Thyroid gland (tissue), 4 donors: ENCODE measurements at places on chromosomes 7 and 10. TPM values are rescaled to one million over a fixed set of nuclear protein-coding genes. Genes with fewer than 3 reads are reported as not detected.

BAZ1B gene
- 52.8 TPM for total RNA-seq

GRCh38 chr7:55261386-55261770 lies 103.8 kb upstream of the LANCL2 start:
- H3K4me3 ChIP-seq = no peak overlapping the region
- no peaks in the 10 kb centered on the region for H3K4me1 ChIP-seq
- H3K36me3 ChIP-seq = no peaks in the 10 kb centered on the region
- no peak overlapping the region for H3K27ac ChIP-seq
- DNase-seq = no peak

DNA sequence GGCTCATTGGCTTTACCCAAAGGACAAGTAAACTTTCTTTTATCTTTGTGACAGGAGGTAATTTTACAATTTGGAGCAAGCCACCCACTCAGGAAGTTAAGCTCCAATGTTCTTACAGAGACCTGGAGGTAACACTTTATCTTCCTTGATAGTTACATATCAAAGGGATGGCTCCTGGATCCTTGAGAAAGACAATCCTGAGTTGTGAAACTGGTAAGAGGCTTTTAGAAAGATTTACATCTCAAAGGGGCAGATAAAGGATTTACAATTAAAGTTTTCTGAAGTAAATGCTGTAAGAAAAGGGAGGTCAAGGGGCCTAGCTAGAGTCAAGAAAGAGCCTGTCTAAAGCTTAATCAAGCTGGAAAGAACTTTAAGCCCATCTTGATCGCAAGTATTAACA lies 124.4 kb upstream of the ZNF804B start:
- no peak for DNase-seq
- no peaks in the 10 kb centered on the region for H3K4me1 ChIP-seq
- no peak overlapping the region for H3K27ac ChIP-seq
- H3K4me3 ChIP-seq = no peak overlapping the region
- H3K27me3 ChIP-seq = no peaks in the 10 kb centered on the region

SPDYE2B gene
- total RNA-seq = not detected

DNA sequence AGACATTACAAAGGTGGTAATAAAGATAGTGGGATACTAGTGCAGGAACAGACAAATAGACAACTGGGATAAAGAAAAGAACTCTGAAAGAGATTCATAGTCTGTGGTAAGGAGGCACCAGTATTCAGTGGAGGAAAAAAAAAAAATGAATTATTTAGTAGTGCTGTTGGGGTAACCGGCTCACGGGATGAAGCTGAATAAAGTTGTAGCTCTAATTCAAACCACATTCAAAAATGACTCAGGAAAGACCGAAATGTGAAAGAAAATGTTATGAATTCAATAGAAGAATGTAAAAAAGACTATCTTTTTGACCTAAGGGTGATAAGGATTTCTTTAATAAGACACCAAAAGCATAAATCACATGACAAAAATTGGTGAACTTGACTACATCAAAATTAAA lies 83.1 kb upstream of the HABP2 start:
- H3K36me3 ChIP-seq = no peaks in the 10 kb centered on the region
- no peak overlapping the region for H3K27ac ChIP-seq
- no peaks in the 10 kb centered on the region for H3K27me3 ChIP-seq
- H3K4me1 ChIP-seq = peaks cover 15% of the 10 kb centered on the region
- no peak for DNase-seq

- no peaks in the 10 kb centered on the region for H3K36me3 ChIP-seq
- H3K4me1 ChIP-seq = peaks cover 2% of the 10 kb centered on the region
- no peak overlapping the region for H3K27ac ChIP-seq
- peak; percentile 31 for DNase-seq
These were observed 11.0 kb upstream of the DNTT start for GRCh38 chr10:96292971-96293920.

GRCh38 chr10:133079836-133080682 lies 7.7 kb upstream of the ADGRA1 start:
- no peak overlapping the region for H3K27ac ChIP-seq
- no peaks in the 10 kb centered on the region for H3K36me3 ChIP-seq
- DNase-seq = peak; percentile 8
- no peaks in the 10 kb centered on the region for H3K27me3 ChIP-seq
- H3K4me3 ChIP-seq = no peak overlapping the region

GRCh38 chr7:131196803-131197202 lies 130.9 kb upstream of the MKLN1 start:
- DNase-seq = peak; percentile 29
- no peaks in the 10 kb centered on the region for H3K36me3 ChIP-seq
- H3K27ac ChIP-seq = no peak overlapping the region
- no peak overlapping the region for H3K4me3 ChIP-seq

- H3K27ac ChIP-seq = no peak overlapping the region
- H3K4me3 ChIP-seq = no peak overlapping the region
- peaks cover 16% of the 10 kb centered on the region for H3K4me1 ChIP-seq
- H3K27me3 ChIP-seq = no peaks in the 10 kb centered on the region
- no peaks in the 10 kb centered on the region for H3K36me3 ChIP-seq
These were observed 49.3 kb downstream of the CAMK2B start for GRCh38 chr7:44275957-44276570.

DNA sequence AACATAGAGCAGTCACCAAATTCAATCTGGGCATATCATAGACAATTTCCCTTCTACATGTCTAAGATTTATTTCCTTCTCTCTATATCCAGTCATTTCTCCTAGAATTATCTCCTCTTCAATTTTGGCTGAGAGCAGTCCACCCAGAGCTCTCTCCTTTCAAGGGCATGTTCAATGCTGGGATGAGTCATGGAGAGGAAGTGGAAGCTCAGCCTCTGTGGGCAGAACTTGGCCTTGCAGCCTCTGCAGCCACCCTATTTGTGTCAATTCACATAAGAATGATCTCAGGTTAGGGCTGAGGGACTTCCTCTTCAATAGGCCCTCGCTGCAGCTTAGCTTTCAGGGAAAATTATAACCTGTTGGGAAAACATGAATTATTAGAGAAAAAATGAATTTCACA lies 560.8 kb downstream of the POM121L12 start:
- no peak overlapping the region for H3K27ac ChIP-seq
- H3K4me1 ChIP-seq = no peaks in the 10 kb centered on the region
- H3K36me3 ChIP-seq = no peaks in the 10 kb centered on the region
- no peak for DNase-seq

- DNase-seq = no peak
- no peak overlapping the region for H3K27ac ChIP-seq
- no peaks in the 10 kb centered on the region for H3K4me1 ChIP-seq
- H3K4me3 ChIP-seq = no peak overlapping the region
- H3K36me3 ChIP-seq = no peaks in the 10 kb centered on the region
These were observed 566.8 kb downstream of the CNTNAP2 start for GRCh38 chr7:146683439-146683838.

GRCh38 chr7:139452958-139453672 lies 30.4 kb downstream of the KLRG2 start:
- peak overlapping the region; percentile 32 for H3K27ac ChIP-seq
- no peaks in the 10 kb centered on the region for H3K27me3 ChIP-seq
- no peak overlapping the region for H3K4me3 ChIP-seq
- peaks cover 6% of the 10 kb centered on the region for H3K36me3 ChIP-seq
- peak; percentile 30 for DNase-seq

GPR15LG gene
- not detected for total RNA-seq

DNA sequence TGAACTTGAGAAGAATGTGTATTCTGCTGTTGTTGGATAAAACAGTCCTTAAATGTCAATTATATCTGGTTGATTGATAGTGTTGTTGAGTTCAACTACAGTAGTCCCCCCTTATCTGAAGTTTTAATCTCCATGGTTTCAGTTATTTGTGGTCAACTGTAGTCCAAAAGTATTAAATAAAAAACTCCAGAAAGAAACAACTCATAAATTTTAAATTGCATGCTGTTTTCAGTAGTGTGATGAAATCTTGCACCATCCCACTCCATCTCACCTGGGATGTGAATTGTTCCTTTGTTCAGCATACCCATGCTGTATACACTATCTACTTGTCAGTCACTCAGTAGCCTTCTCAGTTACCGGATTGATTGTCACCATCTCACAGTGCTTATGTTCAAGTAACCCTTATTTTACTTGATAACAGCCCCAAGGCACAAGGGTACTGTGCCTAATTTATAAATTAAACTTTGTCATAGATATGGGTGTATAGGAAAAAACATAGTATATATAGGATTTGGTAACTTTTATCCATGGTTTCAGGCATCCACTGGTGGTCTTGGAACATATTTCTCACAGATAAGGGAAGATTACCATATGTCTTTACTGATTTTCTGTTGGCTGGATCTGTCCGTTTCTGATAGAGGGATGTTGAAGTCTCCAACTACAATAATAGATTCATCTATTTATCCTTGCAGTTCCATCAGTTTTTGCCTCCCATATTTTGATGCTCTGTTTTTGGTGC lies 57.1 kb downstream of the AOAH start:
- no peaks in the 10 kb centered on the region for H3K36me3 ChIP-seq
- H3K27me3 ChIP-seq = no peaks in the 10 kb centered on the region
- H3K4me1 ChIP-seq = no peaks in the 10 kb centered on the region
- DNase-seq = no peak
- no peak overlapping the region for H3K27ac ChIP-seq
- H3K4me3 ChIP-seq = no peak overlapping the region

BTBD16 gene
- not detected for total RNA-seq

DNA sequence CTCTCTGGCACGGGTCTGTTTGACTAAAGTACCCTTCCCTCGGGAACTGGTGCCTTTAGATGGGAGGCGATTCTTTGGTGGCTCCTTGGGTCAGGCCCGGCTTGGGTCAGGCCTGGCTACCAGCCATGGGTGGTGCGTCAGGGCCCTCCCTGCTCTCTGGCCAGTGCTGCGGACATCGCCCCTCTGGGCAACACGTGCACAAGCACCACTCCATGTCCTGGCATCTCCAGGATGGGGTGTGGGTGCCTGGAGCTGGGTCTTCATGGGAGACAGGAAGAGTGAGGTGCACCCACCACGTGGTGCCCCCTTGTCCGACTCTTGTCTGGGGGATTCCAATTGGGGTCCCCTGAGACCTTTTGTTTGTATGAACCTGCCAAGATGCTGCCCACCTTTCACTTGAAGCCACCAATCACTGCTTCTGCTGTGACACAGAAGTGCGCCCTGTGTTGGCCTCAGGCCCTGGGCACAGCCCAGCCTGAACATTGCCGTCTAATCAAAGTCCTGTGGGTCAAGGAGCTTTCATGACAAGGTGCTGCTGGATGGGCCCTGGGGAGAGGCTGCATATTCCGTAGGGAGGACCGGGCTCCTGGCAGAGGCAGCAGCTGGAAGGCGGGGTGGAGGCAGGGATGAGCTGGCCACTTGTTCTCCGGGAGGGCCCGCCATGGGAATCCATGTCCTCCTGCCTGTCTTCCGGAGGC lies 11.1 kb upstream of the PWWP2B start:
- no peak for DNase-seq
- no peaks in the 10 kb centered on the region for H3K36me3 ChIP-seq
- H3K27ac ChIP-seq = no peak overlapping the region
- H3K27me3 ChIP-seq = no peaks in the 10 kb centered on the region
- no peak overlapping the region for H3K4me3 ChIP-seq

- no peak overlapping the region for H3K4me3 ChIP-seq
- no peak for DNase-seq
- no peaks in the 10 kb centered on the region for H3K27me3 ChIP-seq
- no peaks in the 10 kb centered on the region for H3K36me3 ChIP-seq
- H3K4me1 ChIP-seq = peaks cover 34% of the 10 kb centered on the region
These were observed 275.5 kb downstream of the FGFR2 start for GRCh38 chr10:121322776-121323175.

NXPH1 gene
- total RNA-seq = not detected

DNA sequence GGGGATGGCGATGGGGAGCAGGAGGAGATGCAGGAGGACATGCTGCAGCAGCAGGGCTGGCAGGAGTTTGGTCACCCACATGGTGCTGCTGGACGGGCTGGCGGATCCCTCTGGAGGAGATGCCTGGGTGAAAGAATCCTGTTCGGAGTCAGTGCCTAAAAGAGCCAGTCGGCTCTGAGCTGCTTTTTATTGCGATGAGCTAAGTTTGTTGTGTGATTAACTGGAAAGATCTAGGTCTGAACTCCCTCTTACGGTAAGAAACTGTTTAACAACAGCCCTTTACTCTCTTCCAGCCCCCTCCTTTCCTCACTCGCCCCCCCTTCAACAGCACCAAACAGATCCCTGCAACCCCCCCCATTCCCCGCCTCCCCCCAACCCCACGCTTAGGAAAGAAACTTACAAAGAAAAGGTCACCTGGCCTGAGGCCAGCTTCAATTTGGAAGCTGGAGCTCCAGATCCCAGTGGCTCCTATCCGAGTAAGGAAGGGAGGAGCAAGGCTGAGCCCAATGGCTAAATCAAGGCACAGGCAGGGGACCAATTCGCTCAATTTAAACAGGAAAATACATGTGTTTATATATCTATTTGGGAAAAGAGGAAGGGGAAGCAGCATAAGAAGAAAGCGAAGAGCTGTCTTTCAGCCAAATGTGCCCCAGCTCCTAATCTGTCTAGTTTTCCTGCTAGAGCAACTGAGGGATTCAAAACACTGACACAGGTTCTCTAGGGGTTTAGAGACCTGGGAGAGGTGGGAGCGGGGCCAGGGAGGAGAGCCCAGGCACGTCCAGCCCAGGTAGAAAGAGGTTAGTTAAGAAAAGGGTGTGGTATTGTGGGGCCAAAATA lies at the start of gene HGF:
TSS of gene HGF (minus strand) at position 157 of the 837 bp plus-strand sequence. CDS start at position 81, 76 bp downstream.
- DNase-seq = peak; percentile 44
- peak within 1 kb of the TSS; percentile 26 for H3K27ac ChIP-seq
- H3K4me3 ChIP-seq = no peak within 1 kb of the TSS
- peaks cover 2% of the 10 kb centered on the region for H3K4me1 ChIP-seq

KCND2 gene
- 1.5 TPM for total RNA-seq

TLL2 gene
- total RNA-seq = 0.13 TPM

MEIG1 gene
- not detected for total RNA-seq

DNA sequence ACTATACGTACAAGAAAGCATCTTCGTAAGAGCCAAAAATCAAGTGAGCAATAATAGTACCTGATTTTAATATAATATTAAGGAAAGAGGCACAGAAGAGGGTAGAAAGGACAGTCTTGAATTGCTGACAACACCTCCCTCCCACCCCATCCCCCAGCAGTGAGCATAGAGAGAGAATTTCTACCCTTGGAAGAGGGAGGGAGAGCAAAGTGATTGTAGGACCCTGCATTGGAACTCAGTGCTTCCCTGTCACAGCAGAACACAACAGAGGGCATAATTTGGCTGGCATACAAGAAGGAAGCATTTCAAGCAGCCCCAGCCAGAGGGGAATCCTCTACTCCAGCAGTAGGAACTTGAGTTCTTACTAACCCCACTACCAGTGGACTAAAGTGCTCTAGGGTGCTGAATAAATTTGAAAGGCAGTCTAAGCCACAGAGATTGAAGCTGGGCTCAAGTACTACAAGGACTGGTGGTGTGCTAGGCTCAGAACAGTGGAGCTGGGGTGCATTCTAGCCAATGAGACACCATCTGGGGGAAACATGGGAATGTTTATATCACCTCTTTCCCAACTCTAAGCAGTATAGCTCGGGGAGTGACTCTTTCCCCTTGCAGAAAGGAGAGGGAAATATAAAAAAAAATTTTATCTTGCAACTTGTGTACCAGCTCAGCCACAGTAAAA lies 44.2 kb downstream of the PCLO start:
- no peak overlapping the region for H3K27ac ChIP-seq
- no peak overlapping the region for H3K4me3 ChIP-seq
- DNase-seq = no peak
- no peaks in the 10 kb centered on the region for H3K27me3 ChIP-seq

- H3K4me3 ChIP-seq = no peak overlapping the region
- H3K27me3 ChIP-seq = no peaks in the 10 kb centered on the region
- no peaks in the 10 kb centered on the region for H3K36me3 ChIP-seq
- DNase-seq = no peak
These were observed 53.2 kb downstream of the SYPL1 start for GRCh38 chr7:106058928-106059324.

- H3K4me1 ChIP-seq = no peaks in the 10 kb centered on the region
- no peaks in the 10 kb centered on the region for H3K36me3 ChIP-seq
- H3K27me3 ChIP-seq = no peaks in the 10 kb centered on the region
- DNase-seq = no peak
These were observed 55.2 kb downstream of the NRP1 start for GRCh38 chr10:33279276-33279675.

GRCh38 chr7:36228039-36228438 lies 75.0 kb downstream of the EEPD1 start:
- H3K4me3 ChIP-seq = no peak overlapping the region
- no peak for DNase-seq

TMEM229A gene
- 0.27 TPM for total RNA-seq
